ENCODE measurements at places on chromosomes 2 and 18.

DNA sequence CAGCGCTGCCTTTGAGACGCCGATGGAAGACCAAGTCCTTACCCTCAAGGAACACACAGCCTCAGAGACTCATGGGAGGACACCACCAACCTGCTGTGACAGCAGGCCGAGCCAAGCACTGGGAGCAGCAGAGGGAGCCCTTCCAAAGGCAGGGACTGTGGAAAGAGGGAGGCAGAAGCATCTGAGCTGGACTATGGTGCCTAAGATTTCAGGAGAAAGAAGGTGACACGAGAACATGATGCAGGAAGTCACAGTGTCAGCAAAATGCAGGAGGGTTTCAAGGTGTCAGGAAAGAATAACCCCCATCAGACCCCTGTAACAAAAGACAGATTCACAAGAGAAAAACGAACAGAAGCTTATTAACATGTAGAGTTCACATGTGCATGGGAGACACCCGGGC is 24.2 kb upstream of the COX7A2L start:
- no peak for DNase-seq

GRCh38 chr2:177029501-177029900 is 183.1 kb upstream of the HNRNPA3 start:
- DNase-seq = no peak

GRCh38 chr2:23756593-23757292 is 170.2 kb downstream of the ATAD2B start:
- DNase-seq = no peak

DNA sequence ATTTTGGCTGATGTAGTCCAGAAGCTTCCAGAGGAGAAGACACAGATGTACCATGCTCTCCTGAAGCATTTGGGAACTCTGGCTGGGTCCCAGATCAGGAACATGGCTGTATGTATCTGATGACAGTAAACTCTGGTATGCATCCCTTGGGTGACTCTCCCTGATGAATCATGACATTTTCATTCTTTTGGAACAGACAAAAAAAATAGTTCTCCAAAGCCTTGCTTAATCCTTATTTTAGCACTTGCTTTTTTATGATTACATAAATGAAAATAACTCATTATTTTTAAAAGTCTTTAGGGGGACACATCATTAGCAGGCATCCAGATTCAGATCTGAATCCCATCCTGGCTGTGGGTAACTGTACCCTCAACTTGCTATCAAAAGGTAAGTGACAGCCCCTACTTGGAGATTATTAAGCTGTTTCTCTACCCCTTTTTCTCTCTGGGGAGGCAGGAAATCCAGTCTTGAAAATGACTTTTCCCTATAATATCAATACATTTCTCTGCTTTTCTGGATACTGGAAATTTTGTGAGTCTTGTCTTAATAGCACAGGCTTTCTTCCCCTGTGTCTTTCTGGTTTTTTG is 23.3 kb downstream of the AOX1 start:
- no peak for DNase-seq
